ENCODE measurements at places on chromosomes 16 and 17. TPM values are rescaled to one million over a fixed set of nuclear protein-coding genes. Genes with fewer than 3 reads are reported as not detected.

DNA sequence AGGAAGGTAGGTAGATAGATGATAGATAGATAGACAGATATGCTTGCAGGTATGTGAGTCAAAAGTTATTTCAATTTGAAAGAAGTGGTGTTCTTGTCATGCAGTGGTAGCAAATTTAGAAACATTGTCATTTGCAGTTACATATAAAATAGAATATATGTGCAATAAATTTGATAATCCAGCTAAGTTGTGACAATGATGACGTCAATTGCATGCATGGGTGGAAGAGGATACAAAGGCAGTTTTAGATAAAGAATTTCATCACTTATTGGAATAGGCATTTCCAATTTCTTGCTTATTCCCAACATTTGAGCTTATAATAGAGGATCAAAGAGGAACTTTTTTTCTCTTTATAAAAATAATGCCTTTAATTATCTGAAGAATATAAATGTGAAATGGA lies 99.2 kb upstream of the KCNJ16 start:
- DNase-seq, result no peak

DNA sequence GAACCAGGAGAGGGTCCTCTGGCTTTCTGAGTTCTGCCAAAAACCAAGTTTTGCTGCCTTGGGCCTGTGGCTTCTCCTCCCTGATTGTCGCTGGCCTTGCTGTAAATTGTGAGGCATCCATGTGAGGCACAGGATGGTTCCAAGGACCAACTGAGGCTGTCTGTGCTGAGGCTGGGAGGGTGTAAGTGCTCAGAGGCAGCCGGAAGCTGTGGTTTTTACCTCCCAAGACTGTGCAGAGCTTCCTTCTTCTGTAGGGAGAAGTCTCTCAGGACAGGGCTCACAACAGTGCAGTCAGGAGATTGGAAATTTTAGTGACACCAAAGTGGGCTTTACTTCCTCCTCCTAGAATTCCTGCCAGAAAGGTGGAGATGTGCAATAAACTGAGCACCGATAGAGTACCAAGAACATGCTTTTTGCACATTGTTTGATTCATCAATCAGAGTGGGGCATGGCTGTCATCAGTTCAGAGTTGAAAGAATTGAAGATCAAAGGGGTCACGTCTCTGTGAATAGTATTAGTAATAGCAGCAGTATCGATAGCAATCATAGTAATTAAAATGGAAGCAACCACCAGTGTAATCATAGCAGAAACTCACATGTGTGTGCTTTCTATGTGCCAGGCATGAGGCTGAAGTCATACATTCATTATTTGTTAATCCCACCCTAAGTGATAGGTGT lies 467.1 kb downstream of the WWOX start:
- DNase-seq, result no peak

DNA sequence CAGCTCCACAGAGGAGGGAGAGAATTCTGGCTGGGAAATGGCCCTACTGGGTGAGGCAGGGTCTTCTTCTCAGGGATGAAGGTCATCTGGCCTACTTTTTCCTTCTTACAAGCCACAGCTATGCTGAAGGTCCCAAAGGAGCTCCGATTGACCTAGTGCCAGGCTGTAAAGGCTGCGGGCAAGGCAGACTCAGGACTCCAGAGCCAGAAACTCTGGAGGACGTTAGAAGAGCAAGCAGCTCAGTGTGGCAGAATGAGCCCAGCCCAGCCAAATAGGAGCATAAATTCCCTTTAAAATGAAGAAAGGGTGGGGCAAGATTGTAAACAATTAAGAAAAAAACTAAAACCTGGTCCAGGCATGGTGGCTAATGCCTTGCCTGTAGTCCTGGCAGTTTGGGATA lies 20.1 kb upstream of the CNOT1 start:
- no peak for DNase-seq

GRCh38 chr17:72430611-72431432 lies 310.0 kb downstream of the SOX9 start:
- DNase-seq, result no peak

DNA sequence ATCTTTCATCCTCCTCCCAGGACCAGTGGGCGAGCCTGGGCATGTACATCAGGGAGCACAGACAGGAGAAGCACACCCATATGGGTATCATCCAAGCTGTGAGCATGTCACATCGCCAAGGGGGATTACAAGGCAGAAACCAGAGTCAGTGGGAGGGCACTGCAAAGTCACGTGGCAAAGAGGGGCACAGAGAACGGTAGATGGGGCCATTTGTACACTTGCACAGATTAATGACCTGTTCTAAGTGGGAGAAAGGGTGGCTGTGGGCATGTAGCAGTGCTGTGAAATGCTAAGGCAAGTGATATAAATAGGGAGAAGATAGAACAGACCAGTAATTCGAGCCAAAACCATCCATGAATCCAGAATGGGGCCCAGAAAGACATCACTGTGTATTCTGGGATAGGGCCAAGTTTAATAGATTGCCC lies 265.0 kb downstream of the CPPED1 start:
- DNase-seq, result no peak

DNA sequence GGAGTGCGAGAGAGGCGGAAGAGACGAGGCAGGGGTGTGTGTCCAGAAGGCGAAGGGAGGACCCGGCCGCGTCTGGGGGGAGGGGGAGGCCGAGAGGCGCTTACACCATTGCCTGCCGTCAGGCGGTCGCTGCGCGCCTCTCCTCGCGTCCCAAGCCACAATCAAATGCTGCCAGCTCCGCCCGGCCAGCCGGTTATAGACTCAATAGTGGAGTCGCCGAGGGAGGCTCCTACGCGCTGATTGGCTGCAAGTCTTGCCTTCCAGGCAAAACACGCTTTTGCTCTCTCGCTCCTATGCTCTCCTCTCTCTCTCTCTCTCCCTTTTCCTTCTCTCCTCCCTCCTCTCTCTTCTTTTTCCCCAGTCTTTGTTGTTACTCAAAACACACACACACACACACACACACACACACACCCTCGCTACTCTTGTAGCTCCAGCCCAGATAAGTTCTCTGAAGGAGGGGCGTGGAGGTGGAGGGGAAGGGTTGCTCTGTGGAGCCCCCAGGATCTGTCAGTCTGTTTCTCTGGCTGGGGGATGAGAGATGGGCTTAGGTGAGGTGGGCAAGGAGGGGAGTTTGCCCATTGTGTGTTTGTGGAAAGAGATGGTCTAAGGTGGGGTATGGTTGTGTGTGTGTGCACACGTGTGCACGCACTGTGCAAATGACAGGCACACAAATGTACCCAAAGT lies at the start of gene DLX3:
TSS of gene DLX3 (minus strand) at position 170 of the 684 bp plus-strand sequence. CDS start 226 bp downstream, outside the sequence.
- DNase-seq, result peak; percentile 62

DNA sequence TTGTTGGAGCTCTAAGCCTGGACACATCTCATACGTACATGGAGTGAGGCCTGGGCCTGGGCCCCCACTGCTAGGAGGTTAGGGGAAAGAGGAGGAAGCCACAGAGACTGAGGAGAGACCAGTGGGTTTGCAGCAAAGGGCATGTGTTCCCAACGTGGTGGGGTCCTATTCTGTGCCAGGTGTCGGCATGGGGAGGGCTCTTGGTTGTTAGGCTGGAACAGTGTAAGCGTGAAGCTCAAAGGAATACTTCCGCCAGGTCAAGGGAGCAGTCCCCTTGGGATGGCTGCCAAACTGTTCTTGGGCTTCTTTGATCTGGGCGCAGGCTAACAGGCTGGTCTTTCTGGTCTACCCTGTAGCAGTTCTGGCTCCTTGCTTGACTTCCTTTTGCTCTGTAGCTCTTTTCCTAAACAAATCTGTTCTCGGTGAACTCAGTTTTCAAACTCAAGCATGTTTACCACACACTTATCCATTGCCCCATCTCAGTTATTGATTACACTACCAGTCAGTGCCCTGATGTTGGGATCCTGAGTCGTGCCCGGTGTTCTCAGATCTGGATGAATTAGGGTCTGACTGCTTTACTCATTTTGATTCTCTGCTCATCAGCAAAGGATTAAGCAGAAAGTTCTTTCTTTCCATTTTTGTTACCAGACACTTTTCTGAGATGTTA lies 36.4 kb downstream of the GPT2 start:
- DNase-seq, result no peak

- DNase-seq, result no peak
These were observed 1.2 kb downstream of the MAF start for GRCh38 chr16:79599256-79599836.

- DNase-seq, result no peak
These were observed 44.6 kb upstream of the ZNF469 start for GRCh38 chr16:88338111-88338510.

- DNase-seq, result no peak
These were observed 17.1 kb upstream of the ATP6V0A1 start for GRCh38 chr17:42441371-42442195.

GRCh38 chr16:62130101-62130500 lies 93.9 kb upstream of the CDH8 start:
- DNase-seq, result no peak

- no peak for DNase-seq
These were observed 16.9 kb downstream of the STXBP4 start for GRCh38 chr17:54985476-54985875.

DNA sequence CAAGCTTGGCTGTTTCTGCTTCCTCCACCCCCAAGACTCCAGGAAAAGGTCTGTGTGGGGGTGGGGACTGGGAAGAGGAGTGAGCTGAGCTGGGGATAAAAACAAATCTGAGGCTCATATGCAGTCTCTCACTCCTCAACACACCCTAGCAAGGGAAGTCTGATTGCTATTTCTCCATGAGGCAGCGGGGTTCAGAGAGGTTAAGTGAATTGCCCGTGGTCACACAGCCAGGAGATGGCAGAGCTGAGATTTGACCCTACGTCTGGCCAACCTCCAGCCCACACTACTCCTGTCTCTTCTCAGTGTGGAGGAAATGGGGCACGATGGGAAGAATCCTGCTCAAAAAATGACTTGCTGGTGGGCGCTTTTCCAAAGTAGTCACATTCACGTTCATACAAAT lies 4.8 kb upstream of the ABCC3 start:
- DNase-seq, result no peak

DNA sequence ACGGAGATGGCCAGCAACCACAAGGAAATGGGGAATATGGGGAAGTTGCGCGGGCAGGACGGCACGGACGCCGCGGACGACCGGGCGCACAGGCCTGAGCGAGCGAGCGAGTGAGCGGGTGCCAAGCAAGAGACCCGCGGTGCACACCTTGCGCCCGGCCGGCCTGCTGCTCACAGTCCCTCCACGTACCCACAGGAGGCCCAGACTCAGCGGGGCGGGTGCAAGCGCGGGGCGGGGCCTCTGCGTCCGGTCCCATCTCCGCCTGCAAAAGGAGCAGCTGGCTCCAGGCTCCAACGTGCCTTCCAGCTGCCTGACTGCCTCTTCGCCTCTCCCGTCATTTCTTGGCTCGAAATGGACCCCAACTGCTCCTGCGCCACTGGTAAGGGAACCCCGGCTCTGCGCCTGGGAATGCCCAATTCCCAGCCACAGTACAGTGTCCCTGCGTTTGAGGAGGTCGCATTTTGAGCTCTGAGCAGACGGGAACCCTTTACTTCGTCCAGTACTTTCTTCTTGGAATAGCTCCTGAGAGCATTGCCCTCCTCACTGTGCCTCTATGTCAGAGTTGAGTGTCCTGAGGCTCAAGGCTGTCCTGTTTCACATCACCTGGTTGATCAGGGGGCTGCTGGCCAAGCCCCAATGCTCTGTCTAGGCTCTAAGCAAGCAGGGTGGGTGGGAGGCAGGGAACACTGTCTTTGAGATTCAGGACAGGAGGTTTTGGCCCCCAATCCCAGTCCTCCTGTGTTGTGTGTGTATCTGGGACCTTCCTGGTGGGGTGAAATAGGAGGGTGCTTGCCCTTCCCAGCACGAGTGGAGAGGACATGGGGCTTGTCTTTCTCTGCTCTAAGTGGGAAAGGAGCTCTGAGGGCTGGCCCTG lies 8.1 kb upstream of the MT1E start:
- peak; percentile 57 for DNase-seq

DNA sequence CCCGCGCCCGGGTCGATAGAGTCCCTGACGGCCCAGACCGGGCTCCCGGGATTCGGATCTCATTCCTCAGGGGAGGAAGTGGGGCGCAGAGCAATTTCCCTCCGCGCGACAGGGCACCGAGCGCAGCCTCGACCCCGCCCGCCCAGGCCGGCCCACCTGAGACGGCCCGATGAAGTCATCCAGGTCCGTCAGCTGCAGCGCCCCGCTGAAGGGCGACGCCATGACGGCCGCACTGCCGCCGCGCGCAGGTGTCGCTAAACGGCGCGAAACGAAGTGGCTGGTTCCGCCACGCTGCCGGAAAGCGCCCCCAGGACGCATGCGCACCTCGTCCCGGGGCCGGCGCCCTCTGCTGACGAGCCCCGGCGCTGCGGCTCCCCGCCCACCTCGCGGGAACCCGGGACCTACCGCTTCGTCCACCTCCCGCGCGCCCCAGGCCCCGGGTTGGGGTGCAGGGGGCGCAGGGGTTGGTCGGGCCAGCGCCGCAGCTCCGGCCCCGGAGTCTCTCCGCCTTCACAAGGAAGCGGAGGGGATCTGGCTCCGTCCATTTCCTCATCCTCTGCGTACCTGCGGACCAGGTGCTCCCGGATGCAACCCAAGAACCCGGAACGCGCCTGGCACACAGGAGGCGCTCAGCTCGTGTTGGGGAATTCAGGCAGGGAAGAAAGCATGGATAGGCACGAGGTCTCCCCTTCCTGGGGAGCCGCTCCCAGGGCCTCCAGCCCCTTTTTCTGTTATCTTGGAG lies at the start of gene CIAO3:
TSS of gene CIAO3 (minus strand) at position 234 of the 742 bp plus-strand sequence. CDS start at position 222, 12 bp downstream.
- DNase-seq, result peak; percentile 89

DNA sequence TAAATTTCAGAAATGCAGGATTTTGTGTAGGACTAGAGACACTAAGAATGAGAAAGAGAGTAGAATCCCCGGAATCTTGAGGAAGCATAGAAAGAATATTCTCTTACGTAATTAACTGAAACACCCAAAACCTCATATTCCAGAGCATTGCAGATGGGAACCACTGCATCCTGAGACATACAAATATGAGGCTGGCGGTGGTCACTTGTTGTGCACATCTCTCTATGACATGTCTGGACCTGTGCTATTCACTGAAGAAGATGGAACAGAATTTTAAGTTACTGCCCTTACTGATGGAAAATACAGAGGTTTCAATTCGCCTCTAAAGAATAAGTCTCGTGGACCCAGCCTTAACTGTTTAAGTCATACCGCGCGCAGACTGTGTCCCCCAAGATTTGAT lies 806 bp downstream of the RAD51C start:
- no peak for DNase-seq

- DNase-seq, result no peak
These were observed 988 bp downstream of the CIAO3 start for GRCh38 chr16:739560-740458.

GRCh38 chr17:73785496-73785895 lies 141.3 kb upstream of the SDK2 start:
- DNase-seq, result no peak

GRCh38 chr17:11608396-11608795 lies 10.1 kb downstream of the DNAH9 start:
- DNase-seq, result no peak

- DNase-seq, result no peak
These were observed at the start of gene OTOA for GRCh38 chr16:21663889-21664647. TSS of gene OTOA (plus strand) at chr16:21663968. CDS start at chr16:21678515, 14,547 bp downstream.

GRCh38 chr16:52552643-52553042 lies 5.7 kb upstream of the TOX3 start:
- DNase-seq, result no peak

GRCh38 chr16:83887564-83887963 lies 11.4 kb upstream of the MLYCD start:
- no peak for DNase-seq

GRCh38 chr16:50584033-50584722 lies 36.0 kb downstream of the NKD1 start:
- no peak for DNase-seq

- no peak for DNase-seq
These were observed 222.9 kb downstream of the SLC39A11 start for GRCh38 chr17:72869630-72870029.

NACA2 gene
- polyA plus RNA-seq, result not detected

SCARF1 gene
- polyA plus RNA-seq, result 0.34 TPM

FBXL19 gene
- 13.8 TPM for polyA plus RNA-seq

ARHGAP44 gene
- 1.0 TPM for polyA plus RNA-seq

TTYH2 gene
- polyA plus RNA-seq, result 5.7 TPM

CTRB1 gene
- not detected for polyA plus RNA-seq

GRB7 gene
- polyA plus RNA-seq, result 0.14 TPM

NPIPA7 gene
- polyA plus RNA-seq, result 13.2 TPM

SLC12A3 gene
- polyA plus RNA-seq, result not detected
